ENCODE measurements at places on chromosomes 12 and 14.

DNA sequence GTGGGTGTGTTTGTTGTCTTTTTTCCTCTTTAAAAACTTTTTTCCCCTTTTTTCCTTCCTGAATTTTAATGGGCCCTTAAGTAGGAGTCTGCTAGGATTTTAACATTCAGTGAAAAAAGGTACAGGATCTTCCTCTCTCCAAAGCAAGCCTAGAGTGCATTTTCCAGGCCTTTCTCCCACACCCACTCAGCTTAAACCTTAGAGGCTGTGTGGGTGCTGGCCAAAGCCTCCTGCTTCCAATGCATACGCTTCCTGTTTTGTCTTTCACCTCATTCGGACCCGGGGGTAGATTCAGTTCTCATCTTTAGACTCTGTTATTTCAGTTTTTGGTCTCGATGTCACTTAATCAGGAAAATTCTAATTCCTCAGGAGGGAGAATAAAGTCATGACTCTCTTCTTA is 51.2 kb downstream of the TMEM30B start:
- no peak for DNase-seq

DNA sequence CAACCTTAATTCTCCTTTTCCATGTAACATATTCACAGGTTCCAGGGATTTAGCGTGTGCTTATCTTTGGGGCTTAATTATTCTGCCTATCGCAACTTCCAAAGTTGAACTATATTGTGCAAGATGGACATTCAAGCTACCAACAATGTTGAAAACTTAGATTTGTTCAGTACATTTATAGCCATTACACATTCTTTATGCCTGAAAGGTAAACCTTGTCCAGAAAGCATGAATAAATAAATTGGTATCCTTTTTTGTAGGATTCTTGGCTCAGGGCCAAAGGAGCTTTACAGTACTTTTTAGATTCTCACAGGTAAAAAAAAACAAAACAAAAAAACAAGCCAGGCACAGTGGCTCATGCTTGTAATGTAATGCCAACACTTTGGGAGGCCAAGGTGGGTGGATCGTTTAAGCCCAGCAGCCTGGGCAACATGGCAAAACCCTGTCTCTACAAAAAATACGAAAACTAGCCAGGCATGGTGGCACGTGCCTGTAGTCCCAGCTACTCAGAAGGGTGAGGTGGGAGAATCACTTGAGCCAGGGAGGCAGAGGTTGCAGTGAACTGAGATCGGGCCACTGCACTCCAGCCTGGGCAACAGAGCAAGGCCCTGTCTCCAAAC is 3.3 kb downstream of the C12orf56 start:
- no peak for DNase-seq

DNA sequence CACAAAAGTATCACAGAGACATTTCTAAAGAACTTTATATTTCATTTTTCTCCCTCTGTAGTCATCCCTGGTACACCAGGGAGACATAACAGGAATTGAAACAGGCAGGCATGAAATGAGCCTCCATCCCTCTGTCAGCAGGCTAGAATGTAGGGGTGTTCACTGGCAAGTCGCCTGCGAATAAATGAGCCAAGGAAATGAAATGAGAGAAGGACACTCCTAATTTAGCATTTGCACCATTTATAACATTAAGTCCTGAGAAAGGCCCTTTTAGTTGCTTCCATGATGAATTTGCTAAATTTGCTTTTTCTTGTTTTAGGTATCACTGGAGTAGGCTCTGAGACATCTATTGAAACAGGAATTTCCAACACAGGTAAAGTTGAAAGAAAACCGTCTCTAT is 192.4 kb upstream of the CNTN1 start:
- no peak for DNase-seq

GRCh38 chr12:130761537-130762318 is 45.6 kb upstream of the RIMBP2 start:
- peak; percentile 79 for DNase-seq

GRCh38 chr14:91706996-91707395 is 24.9 kb downstream of the CATSPERB start:
- no peak for DNase-seq

DNA sequence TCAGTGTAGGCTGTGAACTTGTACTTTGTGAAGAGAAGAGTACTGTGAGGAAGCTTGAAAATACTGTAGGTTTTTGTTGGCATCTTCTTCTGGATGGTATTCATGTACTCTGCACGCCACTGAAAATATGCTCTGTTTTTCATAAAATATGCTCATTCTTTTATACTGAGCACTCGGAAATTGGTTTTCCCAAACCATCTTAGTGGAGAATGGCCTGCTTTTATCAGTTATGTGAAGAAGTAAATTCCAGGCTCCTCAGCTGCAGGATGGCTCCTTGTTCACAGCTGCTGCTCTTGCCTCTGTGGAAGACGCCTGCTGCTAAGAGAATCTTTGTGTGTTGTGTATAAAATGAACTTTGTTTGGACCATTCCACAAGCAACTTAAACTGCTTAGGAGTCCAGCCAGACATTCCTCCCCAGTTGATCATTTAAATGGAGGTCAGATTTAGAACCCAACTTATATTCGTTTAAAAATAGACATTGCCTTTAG is 443.5 kb upstream of the RGS6 start:
- no peak for DNase-seq

GRCh38 chr12:69254046-69254445 is 14.7 kb downstream of the CPSF6 start:
- no peak for DNase-seq

DNA sequence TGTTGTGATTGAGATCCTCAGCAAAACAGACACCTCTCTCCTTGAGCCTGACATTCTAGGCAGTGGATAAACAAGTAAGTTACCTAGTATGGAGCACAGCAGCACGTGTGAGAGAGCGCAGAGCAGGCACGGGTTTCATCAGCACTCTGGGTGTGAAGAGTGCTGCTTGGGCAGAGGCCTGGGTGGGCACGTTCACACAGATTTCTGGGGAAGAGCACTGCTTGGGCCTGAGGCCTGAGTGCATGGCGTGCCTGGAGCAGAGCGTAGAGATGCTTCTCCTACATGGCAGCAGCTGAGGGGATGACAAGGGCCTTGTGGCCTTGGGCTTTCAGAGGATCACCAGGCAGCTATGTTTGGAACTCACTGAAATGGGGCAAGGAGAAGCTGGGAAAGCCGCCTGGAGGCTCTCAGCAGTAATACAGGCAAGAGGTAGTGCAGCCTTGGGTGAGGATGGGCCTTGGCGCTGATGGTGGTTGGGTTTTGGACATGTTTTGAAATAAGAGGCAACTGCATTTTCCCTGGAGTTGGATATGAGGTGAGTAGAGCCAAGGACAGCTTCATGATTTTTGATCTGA is 17.6 kb downstream of the CKB start:
- no peak for DNase-seq

DNA sequence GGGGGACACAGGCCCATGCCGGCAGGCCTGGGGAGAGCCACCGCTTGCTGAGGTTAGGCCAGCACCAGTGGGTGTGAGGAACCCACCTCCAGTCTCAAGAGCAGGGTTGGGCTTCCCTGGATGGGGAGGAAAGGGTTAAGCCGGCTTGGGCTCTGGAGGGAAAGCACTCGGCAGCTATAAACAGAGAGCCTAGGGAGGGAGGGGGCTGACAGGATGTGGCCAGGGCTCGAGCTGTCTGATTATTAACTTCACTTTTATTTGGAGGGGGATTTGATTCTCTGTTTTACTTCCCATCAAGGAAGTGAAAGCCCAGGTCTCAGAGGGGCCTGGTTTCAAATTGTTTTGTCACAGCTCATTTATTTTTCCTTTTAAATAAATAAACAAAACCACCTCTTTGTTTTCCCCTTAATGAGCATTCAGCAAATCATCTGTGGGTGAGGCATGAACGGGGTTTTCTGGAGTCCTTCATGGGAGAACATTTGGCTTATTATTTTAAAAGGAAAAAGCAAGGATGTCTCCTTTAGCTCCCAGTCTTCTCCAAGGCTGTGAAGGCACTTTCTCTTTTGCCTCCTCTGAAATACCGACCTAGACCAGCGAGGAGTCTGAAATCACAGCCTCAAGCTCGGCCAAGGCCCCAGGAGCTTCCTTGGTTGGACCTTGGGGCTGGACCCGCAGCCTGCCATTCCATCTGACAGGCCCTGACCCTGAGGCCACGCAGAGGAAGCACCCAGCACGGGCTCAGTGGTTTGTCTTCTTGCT is 21.9 kb upstream of the ZFP36L1 start:
- DNase-seq: peak; percentile 69

- DNase-seq: peak; percentile 37
Observed at GRCh38 chr14:89351516-89352404, 65.3 kb downstream of the FOXN3 start.

- no peak for DNase-seq
Observed at GRCh38 chr14:55092341-55092740, 36.7 kb upstream of the LGALS3 start.

DNA sequence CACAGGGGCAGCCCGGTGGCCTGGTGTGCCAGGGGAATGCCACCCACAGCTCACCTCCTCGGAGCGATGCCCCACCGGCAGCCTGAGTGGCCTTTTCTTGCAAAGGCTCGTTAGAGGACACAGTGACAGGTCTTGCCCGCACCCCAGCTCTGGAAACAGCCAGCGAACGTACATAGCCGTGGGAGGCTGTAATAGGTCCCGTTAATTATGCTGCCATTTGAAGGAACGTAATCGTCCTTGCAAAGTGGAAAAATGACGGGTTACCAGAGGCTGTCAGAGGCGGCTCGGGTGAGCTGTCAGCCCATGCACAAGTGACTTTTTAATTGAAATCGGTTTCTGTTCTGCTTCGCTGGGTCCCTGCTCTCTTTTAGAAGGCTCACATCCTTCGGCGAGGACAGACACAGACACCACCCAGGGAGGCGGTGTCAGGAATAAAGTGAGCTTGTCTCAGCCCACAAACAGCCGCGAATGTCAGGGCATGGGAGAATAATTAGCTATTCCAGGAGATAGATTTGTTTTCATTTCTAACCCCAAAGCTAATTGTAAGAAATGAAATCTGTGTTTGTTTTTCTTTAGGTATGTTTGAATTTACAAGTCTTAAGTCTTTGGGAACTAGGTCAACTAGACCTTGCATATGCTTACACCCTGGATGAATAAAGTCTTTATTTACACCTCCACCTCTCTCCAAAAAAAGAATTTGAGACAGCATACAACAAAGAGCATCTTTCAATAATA is 77.2 kb upstream of the RFLNA start:
- DNase-seq: no peak

DNA sequence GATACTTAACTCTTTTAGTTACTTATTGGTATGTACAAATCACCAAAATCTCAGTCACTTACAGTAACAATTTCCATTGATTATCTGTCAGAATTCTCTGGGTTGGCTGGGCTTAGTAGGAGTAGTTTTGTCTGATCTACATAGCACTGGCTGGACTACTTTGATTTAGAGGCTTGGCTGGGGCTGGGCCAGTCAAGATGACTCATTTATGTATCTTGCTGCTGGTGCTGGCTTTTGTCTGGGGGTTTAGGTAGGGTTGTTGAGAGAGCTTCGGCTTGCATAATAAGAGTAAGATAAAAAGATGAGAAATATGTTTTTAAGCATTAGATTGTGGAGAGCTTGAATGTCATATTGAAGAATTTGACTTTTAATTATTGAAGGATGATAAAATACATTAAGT is 1093.7 kb downstream of the SLC6A15 start:
- DNase-seq: no peak

GRCh38 chr14:32934073-32934880 is 4.4 kb upstream of the NPAS3 start:
- no peak for DNase-seq

- no peak for DNase-seq
Observed at GRCh38 chr14:100268591-100269207, 29.8 kb downstream of the YY1 start.

- DNase-seq: no peak
Observed at GRCh38 chr14:86912709-86913108, 1080.3 kb downstream of the GALC start.

DNA sequence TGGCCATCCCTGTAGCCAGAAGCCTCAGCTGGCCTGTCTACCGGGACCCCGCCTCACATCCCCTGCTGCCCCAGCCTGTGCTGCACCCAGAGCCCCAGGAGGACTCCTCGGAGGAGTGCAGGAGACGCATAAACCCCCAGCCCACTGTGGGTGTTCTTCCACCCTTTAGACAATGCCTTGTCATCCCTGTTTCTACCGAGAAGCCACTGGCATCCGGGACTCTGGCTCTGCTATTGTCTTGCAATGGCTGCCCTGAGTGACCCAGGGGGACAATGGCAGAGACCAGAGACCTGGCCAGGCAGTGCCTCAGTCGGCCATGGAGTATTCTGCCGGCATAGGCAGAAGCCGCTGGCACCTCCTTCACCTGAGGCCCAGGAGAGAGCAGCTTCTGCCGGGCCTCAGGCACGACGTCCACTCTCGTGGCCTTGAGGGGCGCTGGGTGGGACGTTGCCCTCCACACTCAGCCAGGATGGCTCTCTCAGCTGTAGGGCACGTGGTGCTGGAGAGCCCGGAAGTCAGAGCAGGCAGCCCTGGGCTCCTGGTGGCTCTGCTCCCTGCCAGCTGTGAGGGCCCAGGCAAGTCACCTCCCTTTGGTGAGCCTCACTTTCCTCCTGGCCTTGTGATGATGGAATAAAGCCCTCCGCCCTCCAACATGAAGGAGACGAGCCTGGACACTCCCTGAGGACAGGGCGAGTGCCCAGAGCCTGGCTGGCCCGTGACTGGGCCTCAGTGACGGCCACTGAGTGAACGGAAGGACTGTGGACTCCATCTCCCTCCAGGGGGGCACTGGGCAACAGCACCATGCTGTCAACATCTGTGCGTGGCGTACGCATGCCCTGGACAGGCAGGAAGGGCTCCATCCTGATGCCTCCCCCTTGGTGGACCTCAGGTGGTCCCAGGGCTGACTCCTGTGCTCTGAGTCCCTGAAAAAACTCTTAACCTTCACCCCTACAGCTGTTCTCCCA is 41.0 kb downstream of the TRAFD1 start:
- DNase-seq: no peak

DNA sequence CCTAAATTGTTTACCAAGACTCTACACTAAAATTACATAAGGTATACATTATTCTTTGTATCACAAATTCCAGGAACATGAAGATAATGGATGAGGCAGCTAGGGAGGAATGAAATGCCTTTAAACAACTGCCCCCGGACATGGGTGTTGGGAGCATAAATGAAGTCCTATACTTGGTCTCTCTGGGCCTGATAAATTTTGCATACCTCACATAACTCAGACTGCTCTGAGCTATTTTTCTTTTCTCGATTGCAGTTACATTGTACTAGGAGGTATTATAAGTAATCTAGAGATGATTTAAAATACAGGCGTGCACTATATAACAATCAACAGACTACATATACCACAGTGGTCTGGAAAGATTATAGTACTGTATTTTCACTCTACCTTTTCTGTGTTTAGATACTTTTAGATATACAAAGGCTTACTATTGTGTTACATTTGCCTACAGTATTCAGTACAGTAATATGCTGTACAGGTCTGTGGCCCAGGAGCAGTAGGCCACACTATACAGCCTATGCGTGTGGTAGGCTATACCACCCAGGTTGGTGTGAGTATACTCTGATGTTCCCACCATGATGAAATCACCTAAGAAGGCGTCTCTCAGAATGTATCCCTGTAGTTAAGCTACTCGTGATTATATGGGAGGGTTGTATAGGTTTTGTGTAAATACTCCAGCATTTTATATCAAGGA is 14.3 kb downstream of the FNTB start:
- DNase-seq: no peak

- DNase-seq: no peak
Observed at GRCh38 chr12:4959381-4959780, 49.7 kb downstream of the KCNA1 start.

GRCh38 chr12:124434354-124434753 is 133.1 kb downstream of the NCOR2 start:
- DNase-seq: no peak

All from activated CD4-positive, alpha-beta memory T cell treated with anti-CD3 and anti-CD28 coated beads for 36 hours (primary cell).